Frontal cortex (tissue), 4 donors: ENCODE measurements at places on chromosomes 5 and 9. TPM values are rescaled to one million over a fixed set of nuclear protein-coding genes. Genes with fewer than 3 reads are reported as not detected.

GRCh38 chr9:92480291-92480771 is 2.0 kb downstream of the ASPN start:
- no peak for DNase-seq

Gene EGFLAM
- 2.9 TPM for total RNA-seq

Gene PRLR
- total RNA-seq, result 1.2 TPM

GRCh38 chr5:173265433-173265832 is 30.4 kb upstream of the NKX2-5 start:
- DNase-seq, result no peak

Gene KIF20A
- 4.1 TPM for total RNA-seq

- peak; percentile 2 for DNase-seq
Observed at GRCh38 chr5:93582167-93582462, 907 bp upstream of the NR2F1 start.
